ENCODE measurements at places on chromosomes 3 and 15. TPM values are rescaled to one million over a fixed set of nuclear protein-coding genes. Genes with fewer than 3 reads are reported as not detected.

GRCh38 chr3:38724392-38724736 is 74.9 kb upstream of the SCN5A start:
- no peak for DNase-seq
- H3K27ac ChIP-seq = no peak overlapping the region
- H3K4me3 ChIP-seq = no peak overlapping the region
- no peaks in the 10 kb centered on the region for H3K27me3 ChIP-seq
- H3K4me1 ChIP-seq = peaks cover 19% of the 10 kb centered on the region

DNA sequence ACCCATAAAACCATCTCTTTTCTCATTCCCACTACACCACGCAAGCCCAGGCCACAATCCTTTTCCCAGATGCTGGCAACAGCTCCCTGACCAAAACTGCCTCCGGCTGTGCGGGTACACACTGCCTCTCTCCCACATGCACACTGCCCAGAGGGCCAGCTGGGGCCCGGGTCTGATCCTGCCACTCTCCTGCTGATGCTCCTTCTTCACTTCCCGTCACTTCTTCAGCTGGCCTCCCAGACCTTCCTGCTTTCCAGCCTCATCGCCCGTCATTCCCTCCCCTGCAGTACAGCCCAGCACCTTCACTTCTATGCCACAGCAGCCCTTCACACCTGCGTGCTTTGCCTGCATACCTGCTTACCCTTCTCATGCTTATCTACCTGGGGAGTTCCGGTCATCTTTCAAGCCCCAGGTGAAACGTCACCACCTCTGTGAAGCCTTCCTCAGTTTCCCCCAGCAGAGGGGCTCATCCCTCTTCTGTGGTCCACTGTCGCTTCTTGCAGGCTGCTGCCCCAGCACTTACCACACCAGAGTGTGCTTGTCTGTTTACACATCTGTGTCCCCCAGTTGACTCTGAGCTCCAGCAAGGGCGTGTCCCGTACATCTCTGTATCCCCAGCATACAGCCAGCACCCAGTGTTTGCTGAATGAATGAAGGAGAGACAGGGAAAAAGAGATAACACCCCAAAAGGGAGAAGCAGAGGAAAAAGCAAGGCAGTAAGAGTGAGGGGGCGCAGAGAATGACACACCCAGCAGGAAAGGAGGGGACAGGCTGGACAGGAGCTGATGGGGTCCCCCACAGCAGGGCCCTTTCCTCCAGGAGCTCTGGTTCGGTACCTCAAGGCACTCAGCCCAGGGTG is 22.2 kb downstream of the GRAMD2A start:
- no peak overlapping the region for H3K4me3 ChIP-seq
- peaks cover 7% of the 10 kb centered on the region for H3K4me1 ChIP-seq
- H3K27me3 ChIP-seq = no peaks in the 10 kb centered on the region
- H3K27ac ChIP-seq = no peak overlapping the region
- no peak for DNase-seq

- no peaks in the 10 kb centered on the region for H3K27me3 ChIP-seq
- peaks cover 39% of the 10 kb centered on the region for H3K4me1 ChIP-seq
- H3K27ac ChIP-seq = no peak overlapping the region
- no peak overlapping the region for H3K4me3 ChIP-seq
Observed at GRCh38 chr3:58173669-58174398, 36.9 kb downstream of the DNASE1L3 start.

- no peaks in the 10 kb centered on the region for H3K36me3 ChIP-seq
- no peaks in the 10 kb centered on the region for H3K4me1 ChIP-seq
- H3K27me3 ChIP-seq = no peaks in the 10 kb centered on the region
Observed at GRCh38 chr15:29400701-29401100, 131.1 kb upstream of the NSMCE3 start.

GRCh38 chr15:66030650-66031049 is 161.4 kb downstream of the RAB11A start:
- no peak overlapping the region for H3K27ac ChIP-seq
- no peaks in the 10 kb centered on the region for H3K36me3 ChIP-seq

- no peak for DNase-seq
- no peak overlapping the region for H3K4me3 ChIP-seq
- no peak overlapping the region for H3K27ac ChIP-seq
- no peaks in the 10 kb centered on the region for H3K4me1 ChIP-seq
Observed at GRCh38 chr15:99762288-99762687, 29.1 kb upstream of the LYSMD4 start.

GRCh38 chr3:78048698-78049097 is 1008.8 kb downstream of the ROBO2 start:
- no peaks in the 10 kb centered on the region for H3K36me3 ChIP-seq
- no peak overlapping the region for H3K27ac ChIP-seq
- DNase-seq = no peak
- no peaks in the 10 kb centered on the region for H3K4me1 ChIP-seq
- H3K27me3 ChIP-seq = no peaks in the 10 kb centered on the region

GRCh38 chr3:138452436-138452835 is 18.0 kb downstream of the ESYT3 start:
- H3K4me1 ChIP-seq = no peaks in the 10 kb centered on the region
- no peaks in the 10 kb centered on the region for H3K27me3 ChIP-seq
- H3K36me3 ChIP-seq = no peaks in the 10 kb centered on the region
- H3K4me3 ChIP-seq = no peak overlapping the region
- no peak for DNase-seq
- H3K27ac ChIP-seq = no peak overlapping the region

GRCh38 chr3:130857336-130858026 is 36.4 kb upstream of the ATP2C1 start:
- H3K36me3 ChIP-seq = no peaks in the 10 kb centered on the region
- H3K27me3 ChIP-seq = no peaks in the 10 kb centered on the region
- H3K4me1 ChIP-seq = no peaks in the 10 kb centered on the region
- H3K27ac ChIP-seq = no peak overlapping the region
- H3K4me3 ChIP-seq = no peak overlapping the region
- no peak for DNase-seq

DNA sequence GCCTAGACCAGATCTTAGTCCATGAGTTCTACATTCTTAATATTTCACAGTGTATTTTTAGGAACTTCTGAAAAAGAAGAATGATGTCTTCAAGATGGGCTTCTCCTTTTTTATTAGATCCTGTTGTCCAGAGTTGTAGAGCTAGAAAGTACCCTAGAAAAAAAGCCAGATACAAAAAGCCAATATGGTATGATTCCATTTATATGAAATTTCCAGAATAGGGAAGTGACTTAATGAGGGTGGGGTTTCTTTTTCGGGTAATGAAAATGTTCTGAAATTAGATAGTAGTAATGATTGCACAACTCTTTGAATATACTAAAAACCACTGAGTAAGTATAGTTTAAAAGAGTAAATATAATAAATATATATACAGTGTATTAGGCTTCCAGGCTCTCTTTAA is 116.9 kb downstream of the NFKBIZ start:
- no peak overlapping the region for H3K4me3 ChIP-seq
- no peaks in the 10 kb centered on the region for H3K36me3 ChIP-seq
- H3K27me3 ChIP-seq = no peaks in the 10 kb centered on the region
- no peak for DNase-seq
- peaks cover 23% of the 10 kb centered on the region for H3K4me1 ChIP-seq

DNA sequence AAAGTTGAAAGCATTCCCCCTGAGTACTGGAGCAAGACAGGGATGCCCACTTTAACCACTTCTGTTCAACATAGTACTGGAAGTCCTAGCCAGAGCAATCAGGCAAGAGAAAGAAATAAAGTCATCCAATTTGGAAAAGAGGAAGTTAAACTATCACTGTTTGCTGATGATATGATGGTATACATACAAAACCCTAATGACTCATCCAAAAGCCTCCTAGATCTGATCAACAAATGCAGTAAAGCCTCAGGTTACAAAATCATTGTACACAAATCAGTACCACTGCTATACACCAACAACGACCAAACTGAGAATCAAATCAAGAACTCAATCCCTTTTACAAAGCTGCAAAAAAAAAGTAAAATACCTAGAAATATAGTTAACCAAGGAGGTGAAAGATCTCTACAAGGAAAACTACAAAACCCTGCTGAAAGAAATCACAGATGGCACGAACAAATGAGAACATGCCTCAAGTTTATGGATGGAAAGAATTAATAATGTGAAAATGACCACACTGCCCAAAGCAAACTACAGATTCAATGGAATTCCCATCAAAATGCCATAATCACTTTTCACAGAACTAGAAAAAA is 40.3 kb downstream of the RPL39L start:
- no peaks in the 10 kb centered on the region for H3K27me3 ChIP-seq
- H3K27ac ChIP-seq = no peak overlapping the region
- no peak overlapping the region for H3K4me3 ChIP-seq
- H3K4me1 ChIP-seq = peaks cover 28% of the 10 kb centered on the region
- no peak for DNase-seq

GRCh38 chr3:176697284-176697889 is 499.9 kb downstream of the TBL1XR1 start:
- no peaks in the 10 kb centered on the region for H3K4me1 ChIP-seq
- H3K27ac ChIP-seq = no peak overlapping the region

DNA sequence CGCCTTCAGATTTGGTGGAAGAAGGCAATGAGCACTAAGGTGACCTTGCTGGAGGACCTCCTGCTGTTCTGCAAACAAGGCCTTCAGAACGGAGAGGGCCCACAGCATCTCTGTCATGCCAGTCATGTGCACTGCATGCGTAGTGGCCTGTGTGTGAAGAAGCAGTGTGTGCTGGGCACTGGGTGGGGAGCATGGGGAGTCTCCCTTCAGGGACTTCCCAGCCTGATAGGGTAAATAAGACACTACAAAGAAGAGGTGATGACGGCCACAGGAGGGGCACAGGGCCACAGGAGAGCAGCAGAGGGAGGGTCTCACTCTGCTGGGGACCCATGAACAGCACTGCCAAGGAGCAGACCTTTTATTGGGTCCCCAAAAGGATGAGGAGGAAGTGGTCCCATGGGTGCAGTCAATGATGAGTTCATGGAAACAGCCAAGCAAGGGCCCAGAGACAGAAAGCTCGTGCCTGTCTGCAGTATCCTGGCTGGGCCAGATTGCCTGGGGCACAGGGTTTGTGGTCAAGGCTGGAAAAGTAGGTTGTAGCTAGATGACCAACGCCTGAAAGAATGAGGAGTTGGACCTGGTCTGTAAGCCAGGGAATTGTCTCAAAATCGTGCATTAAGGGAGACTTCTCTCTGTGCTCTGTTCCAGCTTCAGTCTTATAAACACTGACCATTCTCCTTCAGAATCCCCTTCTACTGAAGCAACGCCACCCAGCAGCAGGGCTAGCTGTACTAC is 67.8 kb upstream of the SEC61A1 start:
- no peak overlapping the region for H3K4me3 ChIP-seq

Gene GOLGA8S
- 0.42 TPM for total RNA-seq

Gene CHL1
- total RNA-seq = 7.5 TPM

Gene TADA3
- total RNA-seq = 61.7 TPM

Gene REC114
- not detected for total RNA-seq

Gene SCAANT1
- total RNA-seq = not detected

Gene MYRIP
- 5.1 TPM for total RNA-seq

All from thoracic aorta (tissue), 2 donors.